CD4-positive, alpha-beta T cell treated with Interleukin-6 at 100 ng/mL for 8 hours (primary cell): ENCODE measurements at places on chromosomes 16 and 17.

DNA sequence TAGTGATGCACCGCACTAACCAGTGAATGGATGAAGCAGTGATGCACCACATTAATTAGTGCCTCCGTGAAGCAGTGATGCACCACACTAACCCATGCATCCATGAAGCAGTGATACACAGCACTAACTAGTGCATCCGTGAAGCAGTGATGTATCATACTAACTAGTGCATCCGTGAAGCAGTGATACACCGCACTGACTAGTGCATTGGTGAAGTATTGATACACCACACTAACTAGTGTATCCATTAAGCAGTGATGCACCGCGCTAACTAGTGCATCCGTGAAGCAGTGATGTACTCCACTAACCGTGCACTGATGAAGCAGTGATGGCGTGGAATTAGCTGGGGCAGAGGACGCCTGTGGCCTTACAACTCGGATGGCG is 80.6 kb upstream of the NKD1 start:
- no peak for DNase-seq

- DNase-seq: no peak
Measured at GRCh38 chr16:26824469-26824868, 242.3 kb upstream of the C16orf82 start.

DNA sequence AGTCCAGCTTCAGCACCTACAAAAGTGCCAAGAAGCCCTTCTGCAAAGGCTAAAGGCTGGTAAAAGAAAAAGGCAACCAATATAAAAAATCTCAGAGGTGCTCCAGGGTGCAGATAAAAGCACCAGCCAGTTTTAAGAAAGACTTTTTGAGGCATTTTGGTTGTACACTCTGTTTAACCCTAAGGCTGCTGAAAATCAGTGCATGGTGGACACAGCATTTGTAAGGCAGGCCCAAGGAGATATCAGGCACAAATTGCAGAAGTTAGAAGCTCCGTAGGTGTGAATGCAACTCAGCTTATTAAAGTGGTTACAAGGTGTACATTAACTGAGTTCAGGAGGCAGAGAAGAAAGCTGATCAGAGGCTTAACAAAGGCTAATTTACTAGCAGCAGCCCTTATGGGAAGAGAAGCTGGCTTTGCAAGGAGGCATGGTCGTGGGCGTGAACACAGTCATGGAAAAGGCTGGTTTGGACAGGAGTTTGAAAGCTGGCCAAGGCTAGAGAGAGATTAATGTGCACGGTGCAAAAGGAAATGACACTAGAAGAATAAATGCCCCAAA is 21.1 kb downstream of the ACSM1 start:
- no peak for DNase-seq

DNA sequence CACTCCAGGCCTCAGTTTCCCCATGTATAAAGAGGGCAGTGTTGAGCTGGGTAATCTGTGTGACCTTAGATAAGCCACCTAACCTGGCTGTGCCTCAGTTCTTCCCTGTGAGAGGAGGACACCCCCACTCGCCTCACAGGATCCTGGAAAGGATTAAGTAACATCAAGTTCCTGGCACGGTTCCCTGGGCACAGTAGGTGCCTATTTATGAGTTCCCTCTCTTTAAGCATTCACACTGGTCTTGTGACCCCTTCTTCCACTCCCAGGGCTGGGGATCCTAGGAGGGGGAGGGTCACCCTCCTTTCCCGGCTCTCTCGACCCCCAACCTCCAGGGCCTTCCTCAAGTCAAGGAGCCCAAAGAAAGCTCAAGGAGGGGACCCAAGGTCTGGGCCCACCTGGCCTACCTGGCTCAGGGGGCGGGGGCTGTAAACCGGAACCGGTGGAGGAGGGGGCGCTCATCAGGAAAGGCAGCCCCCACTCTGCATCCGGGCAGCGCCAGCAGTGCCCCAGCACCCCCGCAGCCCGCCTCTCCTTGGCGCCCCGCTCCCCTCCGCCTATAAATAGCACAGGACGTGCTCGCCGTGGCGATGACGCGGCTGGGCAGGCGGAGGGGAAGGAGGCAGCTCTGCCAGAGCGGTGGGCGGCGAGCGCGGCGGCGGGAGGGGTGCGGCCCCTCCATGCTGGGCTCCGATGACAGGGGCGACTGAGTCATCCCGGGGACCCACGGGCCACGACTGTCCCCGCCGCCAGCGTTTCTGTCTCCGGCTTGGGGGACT is 9.4 kb downstream of the RPL19 start:
- peak; percentile 60 for DNase-seq

DNA sequence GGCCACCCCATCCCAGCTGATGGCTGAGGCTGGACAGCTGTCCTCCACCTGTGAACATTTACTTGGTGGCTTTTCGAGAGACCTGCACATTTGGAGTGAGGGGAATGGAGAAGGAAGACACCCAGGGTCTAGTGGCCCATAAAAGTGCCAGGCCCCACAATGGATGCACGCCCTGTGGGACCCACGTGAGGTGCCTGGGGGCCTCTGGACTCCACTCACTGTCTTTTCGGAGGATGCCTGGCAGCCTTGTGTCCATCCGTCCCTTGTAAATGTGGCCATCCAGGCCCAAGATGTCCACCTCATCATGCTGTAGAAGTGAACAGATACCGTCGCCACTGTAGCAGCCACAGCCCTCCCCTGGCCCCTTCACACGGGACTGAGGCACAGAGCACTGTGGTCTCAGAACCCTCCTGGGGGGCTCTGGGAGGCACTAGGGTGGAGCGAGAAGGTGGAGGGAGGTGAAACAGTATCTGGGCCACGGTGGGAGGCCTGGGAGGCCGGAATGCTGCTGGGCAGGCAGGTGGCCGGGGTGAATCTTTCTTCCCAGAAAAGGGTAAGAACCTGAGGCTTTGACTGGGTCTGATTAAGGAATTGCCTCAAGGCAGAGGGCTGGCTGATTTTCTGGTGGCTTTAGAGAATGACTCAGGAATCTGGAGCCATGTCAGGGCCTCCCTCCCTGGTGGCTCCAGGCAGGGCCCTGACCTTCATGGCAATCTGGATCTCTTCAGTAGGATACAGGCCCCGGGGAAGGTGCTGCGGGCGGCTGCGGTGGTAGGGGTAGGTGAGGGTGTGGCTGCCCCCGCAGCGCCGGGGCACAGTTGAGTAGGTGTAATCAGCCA is 11.5 kb downstream of the UBALD2 start:
- no peak for DNase-seq

- DNase-seq: no peak
Measured at GRCh38 chr17:12410717-12411116, 255.0 kb upstream of the MYOCD start.

GRCh38 chr16:77238593-77238992 is 39.4 kb downstream of the SYCE1L start:
- DNase-seq: no peak

- DNase-seq: no peak
Measured at GRCh38 chr17:7379134-7379533, 1.8 kb upstream of the TNK1 start.

DNA sequence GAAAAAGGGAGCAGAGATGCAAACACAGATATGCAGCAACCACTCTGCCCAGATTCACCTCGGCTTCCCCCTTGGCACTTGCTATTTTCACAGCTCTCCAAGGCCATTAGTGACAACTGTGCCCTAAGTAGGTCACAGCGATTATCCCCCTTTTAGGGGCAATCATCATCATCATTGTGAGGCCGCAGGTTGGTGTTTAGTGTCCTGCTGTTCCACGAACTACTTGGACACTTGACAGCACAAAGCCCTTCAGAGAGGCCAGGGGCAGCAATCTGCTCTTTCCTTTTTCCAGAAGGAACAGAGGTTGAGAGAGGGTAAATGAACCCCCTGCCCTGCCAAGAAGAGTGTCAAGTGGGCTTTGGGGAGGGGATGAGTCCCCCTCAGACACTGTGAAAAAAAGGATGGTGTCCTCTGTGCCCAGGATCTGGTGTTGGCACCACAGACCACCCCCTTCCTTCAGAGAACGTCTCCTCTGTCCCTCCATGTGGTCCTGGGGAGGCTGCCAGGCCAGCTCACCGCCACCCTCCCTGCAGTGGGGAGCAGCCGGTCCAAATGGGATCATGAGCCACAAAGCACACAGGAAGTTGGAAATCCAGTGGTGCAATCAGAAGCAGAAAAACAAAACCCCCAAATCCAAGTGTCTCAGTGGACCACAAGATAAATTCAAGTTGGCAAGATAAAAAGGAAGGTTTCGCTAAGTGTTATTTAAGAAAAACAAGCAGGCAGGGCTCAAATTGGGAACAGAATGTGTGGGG is 78.4 kb upstream of the MED9 start:
- DNase-seq: no peak

- no peak for DNase-seq
Measured at GRCh38 chr17:74592087-74592990, at the start of gene CD300LD. TSS of gene CD300LD (minus strand) at chr17:74592283. CDS start at chr17:74592202, 81 bp downstream.

- DNase-seq: no peak
Measured at GRCh38 chr16:64751906-64752305, 370.0 kb downstream of the CDH11 start.

DNA sequence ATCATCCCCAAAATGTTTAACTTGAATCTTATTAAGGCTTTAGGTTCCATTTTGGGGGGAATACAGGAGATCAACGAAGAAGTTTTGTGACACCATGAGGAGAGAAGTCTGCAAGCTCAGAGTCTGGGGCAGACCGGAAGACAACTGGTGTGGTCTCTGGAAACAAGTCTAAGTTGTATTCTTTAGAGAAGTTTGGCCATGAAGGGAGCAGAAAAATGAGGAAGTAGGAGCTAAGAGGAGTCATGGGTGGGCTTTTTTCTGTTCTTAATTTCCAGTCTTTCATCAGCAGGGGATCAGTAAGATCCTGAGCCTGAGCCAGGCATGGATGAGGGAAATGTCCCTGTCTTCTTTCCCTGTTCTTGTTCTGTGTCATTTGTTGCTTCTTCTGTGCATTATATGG is 35.8 kb upstream of the NF1 start:
- no peak for DNase-seq
